ELR (cell line): ENCODE measurements at places on chromosomes 7 and 10.
A peak's percentile ranks its signal among the peaks of the same experiment; 100 is the strongest.

GRCh38 chr10:85280014-85280413 is 951.6 kb downstream of the CCSER2 start:
- DNase-seq, result no peak

DNA sequence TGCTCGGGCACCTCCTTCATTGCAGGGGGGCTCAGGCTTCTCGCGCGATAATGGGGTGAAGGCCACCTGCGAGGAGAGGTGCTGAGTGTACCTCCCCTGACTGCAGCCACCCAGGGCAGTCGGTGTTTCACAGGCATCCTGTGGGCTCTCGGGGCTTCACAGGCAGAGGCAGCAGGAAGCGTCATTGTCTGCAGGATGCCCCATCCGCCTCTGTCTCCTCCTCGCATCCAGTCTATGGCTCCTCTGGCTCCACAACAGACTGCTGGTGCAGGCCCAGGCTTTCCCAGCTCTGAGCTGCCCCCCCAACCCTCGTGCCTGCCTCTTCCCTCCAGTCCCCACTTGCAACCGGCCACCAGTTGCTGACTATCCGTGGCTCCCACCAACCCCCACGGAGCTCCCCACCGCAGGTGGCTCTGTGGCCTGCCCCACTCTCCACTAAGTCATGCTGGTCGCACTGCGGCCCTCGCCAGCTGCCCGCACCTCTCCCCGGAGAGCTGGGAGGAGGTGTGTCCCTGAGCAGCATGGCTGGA is 36.5 kb downstream of the CAMK2B start:
- no peak for DNase-seq

DNA sequence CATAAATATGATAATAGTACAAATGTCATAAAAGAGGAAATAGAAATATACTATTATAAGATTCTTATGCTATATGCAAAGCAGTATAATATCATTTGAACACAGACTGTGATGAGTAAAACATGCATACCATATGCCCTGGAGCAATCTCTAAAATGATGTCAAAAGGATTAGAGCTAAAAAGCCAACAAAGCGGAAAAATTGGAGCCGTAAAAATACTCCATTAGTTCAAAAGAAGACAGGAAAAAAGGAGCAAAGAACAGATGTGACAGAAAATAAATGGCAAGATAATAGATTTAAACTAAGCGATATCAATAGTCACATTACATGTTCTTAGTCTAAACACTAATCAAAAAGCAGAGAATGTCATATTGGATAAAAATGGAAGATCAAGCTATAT is 191.0 kb upstream of the PLPP4 start:
- DNase-seq, result no peak

DNA sequence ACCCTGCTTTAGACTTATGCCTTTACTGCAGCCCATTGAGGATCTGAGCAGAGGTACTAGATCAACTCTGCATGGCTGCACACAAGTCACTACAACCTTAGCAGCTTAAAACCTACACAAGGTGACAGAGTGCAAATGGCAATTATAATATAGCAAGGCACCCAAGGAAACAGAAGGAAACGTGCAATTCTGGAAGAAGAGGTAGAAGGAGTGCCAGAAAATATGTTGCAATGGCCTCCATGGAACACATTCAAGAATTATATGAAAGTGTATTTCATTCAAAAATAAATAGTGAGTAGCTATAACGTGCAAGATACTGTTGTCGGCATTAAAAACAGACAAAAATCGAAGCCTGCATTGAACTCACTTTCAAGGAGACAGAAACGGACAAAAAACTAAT is 2.9 kb upstream of the AKR1C8 start:
- DNase-seq, result no peak

DNA sequence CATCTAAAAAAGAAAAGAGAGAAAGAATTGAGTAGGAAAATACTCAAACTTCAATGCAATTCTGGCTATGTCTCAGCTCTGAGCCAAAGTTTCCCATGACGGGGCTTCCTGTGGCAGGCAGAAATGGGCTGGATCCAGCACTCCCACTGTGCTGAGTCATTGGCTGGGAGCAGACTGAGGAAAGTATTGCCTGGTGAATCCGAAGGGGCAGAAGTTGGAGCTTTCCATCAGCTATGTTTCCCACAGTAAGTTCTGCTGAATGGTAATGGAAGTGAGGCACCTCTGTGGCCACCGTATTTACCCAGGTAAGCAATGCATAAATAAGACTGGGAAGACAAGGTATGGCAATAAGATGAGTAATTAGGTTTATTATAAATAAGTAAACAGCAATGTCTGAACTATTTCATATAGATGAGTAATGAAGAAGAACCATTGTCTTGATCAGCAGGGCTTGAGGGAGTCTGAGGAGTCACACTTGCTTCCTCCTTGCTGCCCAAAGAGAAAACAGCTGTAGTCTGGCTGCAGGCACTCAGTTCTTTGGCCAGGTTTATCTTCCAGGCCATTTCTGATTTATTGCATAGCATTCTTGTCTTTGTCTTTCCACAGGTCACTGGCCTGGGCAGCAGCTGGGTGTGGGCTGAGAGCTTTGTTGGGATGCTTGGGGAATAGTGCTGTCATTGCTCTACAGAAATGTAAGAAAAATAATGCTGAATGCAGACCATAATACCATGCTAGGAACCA is 255.3 kb downstream of the DNAJB9 start:
- DNase-seq, result peak; percentile 80

DNA sequence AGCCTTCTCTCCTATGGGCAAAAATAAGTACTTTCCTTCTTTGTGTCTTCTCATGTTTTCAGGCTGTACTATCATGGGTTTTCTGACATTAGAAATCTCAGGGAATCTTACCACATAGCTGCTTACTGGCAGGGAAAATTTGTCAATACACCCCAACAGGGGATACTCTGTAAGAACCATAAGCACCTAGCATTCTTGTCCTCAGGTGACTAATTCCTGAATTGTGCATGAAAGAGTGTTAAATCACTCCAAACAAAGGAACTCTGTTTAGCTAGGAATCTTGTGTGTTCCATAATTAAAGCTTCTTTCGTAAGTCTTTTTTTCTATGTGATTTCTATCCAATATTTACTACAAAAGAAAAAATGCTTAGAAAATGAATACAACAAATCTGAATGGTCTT is 206.7 kb upstream of the POT1 start:
- DNase-seq, result no peak

GRCh38 chr7:103124429-103124979 is 24.4 kb downstream of the NAPEPLD start:
- no peak for DNase-seq

- DNase-seq, result peak; percentile 2
Observed at GRCh38 chr10:125562737-125563136, 120.2 kb downstream of the TEX36 start.

DNA sequence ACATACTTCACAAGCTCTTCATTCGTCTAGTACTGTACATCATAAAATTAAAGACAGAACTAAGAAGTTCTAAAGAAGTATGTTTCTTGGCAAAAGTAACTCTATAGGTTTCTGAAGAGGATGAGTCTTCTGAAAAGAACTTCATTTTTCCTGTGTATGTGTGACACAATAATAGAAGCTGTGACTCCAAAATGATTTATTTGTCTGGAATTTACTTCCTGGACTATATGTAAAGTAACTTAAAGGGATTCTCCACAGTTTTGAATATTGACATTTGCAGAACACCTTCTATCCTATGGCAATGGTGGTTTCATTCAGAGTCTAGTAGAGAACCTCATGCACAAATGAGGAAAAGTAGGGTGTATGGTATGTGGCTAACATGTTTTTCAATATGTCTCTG is 19.8 kb upstream of the CLDN12 start:
- peak; percentile 90 for DNase-seq

DNA sequence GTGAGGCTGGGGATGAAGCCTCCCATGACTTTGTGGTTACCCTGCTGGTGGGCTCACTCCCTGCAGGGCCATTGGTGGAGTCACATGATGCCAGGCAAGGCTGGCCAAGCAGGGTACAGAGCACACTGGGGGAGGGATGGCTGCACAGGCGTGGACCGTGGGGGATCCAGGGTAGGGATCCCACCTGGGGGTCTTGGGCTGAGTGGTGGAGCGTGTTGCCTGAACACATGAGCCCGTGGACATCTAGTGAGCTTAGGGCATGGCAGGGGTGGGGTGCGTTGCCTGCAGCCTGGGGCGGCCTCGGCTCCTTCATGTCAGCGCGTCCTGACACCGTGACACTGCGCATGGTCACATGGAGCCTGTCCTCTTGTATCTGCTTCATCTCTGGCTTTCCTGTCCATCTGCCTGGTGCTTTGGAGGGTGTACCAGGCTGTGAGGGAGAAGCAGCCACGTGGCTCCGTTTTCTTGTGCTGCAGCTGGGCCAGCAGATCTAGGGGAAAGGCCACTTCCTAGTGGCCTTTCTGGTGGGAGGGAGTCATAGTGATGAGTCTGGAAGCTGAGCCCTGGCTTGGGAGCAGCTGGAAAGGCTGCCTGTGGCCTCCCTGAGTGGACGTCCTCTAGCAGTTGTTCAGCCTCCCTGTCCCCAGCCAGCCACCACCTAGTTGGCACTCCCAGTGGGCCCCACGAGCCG is 96.2 kb downstream of the LHPP start:
- no peak for DNase-seq

GRCh38 chr10:15433850-15434537 is 62.9 kb upstream of the FAM171A1 start:
- peak; percentile 71 for DNase-seq

- DNase-seq, result peak; percentile 19
Observed at GRCh38 chr10:124864421-124865193, 63.0 kb downstream of the ABRAXAS2 start.

GRCh38 chr10:99555825-99556523 is 23.2 kb downstream of the NKX2-3 start:
- peak; percentile 54 for DNase-seq

DNA sequence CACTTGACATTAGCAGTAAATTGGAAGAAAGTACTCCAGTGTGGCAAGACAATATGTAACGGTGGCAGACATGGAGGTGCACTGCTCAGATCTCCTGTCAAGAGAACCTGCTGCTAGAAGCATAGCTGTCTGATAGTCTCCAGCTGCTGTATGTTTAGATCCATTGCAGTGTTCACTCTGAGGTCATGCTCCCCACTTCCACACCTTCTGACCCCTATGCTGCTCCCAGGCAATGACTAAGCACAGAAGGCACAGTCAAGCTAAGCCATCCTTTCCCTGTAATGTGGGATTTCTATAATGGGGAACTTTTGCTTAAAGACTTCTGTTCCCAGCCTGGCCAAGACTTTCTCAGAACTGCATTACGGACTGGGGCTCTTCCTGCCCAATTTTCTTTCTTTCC is 315.8 kb downstream of the HPSE2 start:
- peak; percentile 62 for DNase-seq

DNA sequence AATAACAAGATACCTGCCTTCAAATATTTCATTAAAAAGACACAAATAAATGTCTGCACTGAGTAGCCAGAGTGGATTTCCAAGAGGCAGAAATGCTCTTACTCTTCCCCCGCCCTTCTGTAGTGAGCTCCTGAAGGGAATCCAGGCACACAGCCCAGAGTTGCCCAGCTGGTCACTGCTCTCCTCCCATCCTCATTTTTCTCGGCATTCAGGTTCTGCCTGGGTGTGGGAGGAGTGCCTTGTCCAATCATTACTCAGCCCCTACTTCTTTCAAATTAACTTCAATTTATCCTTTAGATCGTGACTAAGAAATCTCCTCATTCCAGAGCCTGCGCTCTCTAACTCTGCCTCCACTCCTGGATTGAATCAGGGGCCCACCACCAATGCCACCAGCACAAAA is 12.2 kb downstream of the CCDC6 start:
- peak; percentile 8 for DNase-seq

- DNase-seq, result no peak
Observed at GRCh38 chr7:112248598-112248997, 42.1 kb downstream of the ZNF277 start.

- peak; percentile 95 for DNase-seq
Observed at GRCh38 chr10:61628875-61629513, 33.7 kb upstream of the CABCOCO1 start.

DNA sequence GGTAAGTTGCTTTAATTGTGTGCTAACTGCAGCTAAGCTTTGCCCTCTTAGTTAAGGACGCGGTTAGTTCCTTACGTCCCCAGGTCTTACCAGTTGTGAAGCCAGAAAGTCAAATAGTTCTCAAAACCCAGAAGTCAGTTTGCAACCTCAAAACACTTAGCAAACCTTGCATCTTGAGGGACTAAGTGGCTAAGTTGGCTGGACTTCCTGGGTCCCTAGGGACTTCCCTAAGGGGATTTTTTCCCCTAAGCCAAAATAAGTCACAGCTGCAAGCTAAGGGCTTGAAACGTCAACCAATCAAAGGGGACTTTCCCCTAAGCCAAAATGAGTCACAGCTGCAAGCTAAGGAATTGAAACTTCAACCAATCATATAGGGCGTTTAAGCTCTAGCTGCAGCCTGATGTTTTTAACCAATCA is 36.2 kb upstream of the HECW1 start:
- peak; percentile 20 for DNase-seq

DNA sequence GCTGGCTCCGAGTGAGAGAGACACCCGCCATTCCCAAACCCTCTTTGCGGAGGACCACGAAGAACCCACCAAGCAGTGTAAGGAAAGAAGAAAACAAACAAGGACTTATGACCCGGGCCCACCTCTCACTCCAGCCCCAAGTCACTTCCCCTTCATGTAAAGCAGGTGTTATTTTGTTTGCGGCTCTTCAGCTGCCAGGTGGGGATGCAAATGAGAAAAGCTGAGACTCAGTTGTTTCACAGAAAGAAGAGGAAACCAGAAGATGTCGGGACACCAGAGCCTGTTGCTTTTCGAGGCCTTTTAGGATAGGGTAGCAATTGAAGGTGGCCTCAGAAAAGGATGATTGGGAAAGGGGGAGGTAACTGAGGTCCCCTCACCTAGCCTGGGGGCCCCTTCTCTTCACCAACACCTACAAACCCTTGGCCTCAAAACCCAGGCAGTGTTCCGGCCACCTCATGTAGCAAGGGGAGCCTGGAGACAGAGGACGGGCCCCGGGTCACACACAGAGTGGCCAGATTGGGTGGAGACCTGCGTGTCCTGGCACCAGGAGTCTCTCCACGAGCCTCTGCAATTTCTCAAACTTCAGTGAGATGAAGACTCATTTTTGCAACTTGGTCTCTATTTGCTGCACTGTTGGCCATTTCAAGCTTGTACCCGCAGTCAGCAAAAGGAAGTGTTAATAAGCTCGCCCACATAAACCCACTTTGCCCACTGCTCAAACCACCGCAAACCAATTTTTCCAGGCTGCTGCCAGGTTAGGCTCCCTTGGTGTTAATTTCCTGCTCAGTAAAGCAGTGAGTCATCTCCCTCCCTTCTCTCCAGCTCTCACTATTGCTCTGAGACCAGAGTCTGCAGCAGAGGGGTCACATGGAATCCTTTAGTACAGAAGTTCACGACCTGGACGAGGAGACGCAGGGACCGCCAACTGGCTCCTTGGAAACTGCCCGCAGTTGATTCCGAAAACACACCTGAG is 45.5 kb downstream of the AOC1 start:
- no peak for DNase-seq
